ENCODE measurements at places on chromosomes 2 and 18. TPM values are rescaled to one million over a fixed set of nuclear protein-coding genes. Genes with fewer than 3 reads are reported as not detected.

MYCN gene
- polyA plus RNA-seq: 17.9 TPM

FLACC1 gene
- polyA plus RNA-seq: 0.76 TPM

- DNase-seq: no peak
These were observed 107.9 kb downstream of the RTN4 start for GRCh38 chr2:54942373-54942772.

GRCh38 chr2:237556773-237557632 lies 9.4 kb upstream of the PRLH start:
- no peak for DNase-seq

- DNase-seq: no peak
These were observed 26.0 kb downstream of the PTPN2 start for GRCh38 chr18:12857991-12858544.

DNA sequence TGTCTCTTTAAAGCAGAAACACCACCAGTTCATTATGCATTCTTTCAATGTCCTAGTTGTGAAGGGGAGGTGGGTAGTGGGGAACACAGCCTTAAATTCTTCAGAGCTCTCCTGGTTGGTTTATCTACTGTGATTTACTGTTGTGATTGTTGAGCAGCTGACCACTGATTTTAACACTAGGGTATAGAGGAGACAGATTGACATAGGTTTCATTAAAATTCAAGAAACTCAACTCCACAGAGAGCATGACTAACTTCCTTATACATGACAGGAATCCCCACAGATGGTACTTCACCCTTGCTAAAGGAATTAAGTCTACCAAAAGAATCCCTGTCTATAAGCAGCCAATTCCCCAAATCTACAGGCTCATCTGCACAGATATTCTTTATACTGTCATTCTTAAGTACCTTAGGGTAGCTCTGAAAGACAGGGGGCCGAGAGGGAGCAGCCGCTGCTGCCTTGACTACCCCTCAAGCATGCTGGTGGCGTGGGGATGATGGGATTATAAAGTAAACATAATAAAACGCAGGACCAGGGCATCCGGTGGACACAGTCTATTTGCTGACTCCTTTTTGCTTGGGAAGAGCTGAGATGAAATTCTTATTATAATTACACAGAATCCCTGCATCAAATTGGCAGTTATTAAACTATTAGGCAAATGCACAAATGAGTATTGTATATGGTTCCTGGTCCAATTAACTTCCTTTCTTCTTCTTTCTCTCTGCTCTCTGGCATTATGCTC lies 1377.6 kb upstream of the PIK3C3 start:
- DNase-seq: no peak

DNA sequence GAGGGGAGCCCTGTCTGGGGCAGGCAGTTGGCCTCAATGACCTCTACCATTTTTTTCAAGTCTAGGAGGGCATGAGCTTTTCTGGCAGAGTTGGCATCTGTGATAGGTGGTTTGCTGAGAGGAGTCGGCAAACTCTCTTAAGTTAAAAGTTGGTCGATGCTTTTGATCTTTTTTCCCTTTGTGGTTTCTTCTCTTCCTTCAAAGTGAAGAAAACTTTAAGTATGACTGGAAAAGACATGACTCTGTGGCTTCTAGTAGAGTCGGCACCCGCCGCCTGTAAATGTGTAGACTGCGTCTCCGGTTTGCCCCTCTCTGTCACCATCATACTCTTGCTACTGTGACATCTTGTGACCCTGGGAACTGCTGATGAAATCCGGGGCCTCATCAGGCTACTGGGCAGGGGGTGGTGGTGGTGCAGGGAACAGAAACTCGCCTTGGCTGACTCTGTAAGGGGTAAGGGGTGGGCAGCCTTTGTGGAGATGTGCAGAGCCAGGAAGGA lies 21.1 kb downstream of the INPP5D start:
- DNase-seq: no peak

DNA sequence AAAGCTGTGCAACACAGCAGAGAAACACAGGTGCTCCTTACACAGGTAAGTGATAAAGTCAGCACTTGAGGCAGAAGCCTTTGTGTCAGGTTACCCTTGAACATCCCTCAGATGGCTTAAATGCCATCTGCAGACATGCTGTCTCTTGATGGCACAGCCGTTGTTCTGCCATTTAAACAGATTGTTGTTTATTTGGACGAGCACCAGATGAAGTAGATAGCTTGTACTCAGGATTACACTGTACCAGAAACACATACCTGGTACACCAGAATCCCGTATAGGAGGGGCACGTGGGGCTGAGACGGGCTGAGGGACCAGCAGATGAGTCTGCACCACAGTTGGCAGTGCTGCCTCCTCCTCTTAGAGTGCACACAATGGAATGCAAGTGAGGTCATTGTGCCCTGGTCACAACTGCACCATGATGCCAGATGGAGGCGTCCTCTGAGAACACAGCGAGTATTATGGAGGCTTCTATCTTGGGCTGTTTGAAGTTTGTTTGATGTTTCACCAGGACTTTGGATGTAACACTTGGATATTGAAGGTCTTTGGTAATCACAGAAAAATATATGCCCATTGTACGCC lies 143.0 kb downstream of the TANC1 start:
- DNase-seq: no peak
